ENCODE measurements at places on chromosomes 1 and 21. TPM values are rescaled to one million over a fixed set of nuclear protein-coding genes. Genes with fewer than 3 reads are reported as not detected.
A peak's percentile ranks its signal among the peaks of the same experiment; 100 is the strongest.

- no peak for DNase-seq
Observed at GRCh38 chr1:208081972-208082371, 162.2 kb downstream of the PLXNA2 start.

DNA sequence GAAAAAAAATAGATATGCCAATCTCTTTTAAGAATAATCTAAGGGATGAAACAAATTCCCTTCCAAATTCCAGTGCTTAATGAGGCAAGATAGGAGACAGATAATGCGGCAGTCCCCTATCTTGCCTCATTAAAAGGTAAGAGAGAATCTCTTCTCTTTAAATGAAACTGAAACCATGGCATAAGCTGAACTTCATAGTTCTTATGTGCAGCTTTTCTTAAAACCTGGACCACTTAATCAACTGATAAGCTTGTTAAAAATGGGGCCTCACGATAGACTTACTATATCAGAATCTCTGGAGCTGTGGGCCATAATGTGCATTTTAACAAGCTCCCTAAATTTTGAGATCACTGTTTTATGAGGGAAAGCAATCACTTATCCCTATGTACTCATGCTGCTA lies 79.2 kb downstream of the NIBAN1 start:
- DNase-seq, result no peak

GRCh38 chr1:6244401-6245049 lies 546 bp downstream of the HES3 start:
- no peak for DNase-seq

DNA sequence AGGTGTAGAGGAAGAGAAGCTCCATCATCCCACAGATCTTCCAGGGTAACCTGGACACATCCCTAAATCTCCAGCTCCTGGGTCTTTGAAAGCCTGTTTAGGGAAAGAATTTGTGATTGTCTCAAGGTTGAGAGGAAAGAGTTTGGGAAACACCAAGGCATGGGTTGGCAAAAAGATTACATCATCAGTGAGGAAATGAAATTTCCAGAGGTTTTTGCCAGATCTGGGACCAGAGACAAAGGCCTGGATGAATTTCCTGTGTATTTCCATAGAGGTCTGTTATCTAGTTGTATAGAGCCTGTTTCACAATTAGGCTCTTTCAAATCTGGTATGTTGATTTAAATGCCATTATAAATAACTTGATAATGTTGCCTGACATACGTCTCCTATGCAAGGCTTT lies 82.3 kb downstream of the GPR89B start:
- no peak for DNase-seq

DNA sequence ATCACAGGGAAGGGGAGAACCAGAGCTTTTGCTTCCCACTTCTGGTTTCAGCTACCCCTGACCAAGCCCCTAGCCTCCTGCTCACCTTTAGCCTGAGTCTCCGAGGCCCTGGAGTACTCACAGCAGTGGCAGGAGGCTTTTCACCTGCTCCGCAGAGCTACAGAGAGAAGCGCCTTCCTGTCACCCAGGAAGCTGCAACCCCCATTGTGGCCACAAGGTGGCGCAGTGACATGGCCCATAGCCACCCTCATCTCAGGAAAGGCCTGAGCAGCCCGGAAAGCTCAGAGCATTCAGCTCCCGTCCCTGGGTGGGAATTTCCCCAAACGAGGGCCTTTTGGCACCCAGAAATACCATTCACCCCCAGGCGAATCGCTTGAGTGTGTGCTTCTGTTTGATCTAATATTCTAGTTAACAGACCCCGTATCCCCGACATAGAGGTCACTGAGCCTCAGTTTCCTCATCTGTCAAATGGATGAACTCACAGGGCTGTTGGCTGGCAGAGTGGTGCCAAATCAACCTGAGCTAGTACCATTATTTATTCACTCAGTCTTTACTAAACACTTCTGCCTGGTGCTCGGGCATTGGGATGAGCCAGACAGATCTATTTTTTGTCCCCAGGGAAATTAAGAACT lies 25.3 kb downstream of the A3GALT2 start:
- DNase-seq, result peak; percentile 91

GRCh38 chr1:19662313-19662712 lies 2.4 kb upstream of the HTR6 start:
- DNase-seq, result no peak

DNA sequence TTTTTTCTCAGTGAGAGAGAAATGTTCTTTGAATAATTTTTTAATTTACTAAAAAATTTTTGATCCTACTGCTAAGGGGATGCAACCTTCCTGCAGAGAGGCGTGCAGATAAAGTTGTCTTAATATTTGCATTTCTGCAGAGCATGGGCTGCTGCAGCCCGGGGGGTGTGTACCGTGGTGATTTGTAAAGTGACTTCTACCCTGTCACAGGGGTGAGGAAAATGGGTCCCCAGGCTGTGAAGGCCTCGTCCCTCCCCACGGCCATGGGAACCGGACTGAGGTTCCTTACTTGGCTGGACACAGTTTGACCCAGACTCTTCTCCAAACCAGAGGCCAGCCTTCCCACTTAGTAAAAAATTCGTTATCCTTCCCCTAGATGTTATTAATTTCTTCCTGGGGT lies 9.5 kb upstream of the C1orf174 start:
- no peak for DNase-seq

DNA sequence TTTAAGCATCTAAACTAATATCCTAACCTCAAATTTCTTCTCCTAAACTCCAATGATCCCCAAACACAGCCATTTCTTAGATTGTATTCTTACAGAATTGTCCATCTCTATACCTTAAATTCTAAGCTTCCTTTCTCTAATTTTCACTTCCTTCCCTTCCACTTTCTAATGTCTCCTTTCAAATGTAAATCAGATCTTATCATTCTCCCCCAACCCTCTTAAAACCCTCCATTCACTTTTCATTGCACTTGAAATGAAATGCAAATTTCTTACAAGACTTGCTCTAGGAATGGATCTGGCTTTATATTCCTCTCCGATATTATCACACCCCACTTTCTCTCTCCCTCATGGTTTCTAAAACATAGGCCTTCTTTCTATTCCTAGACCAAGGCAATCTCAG lies 534.6 kb downstream of the LMO4 start:
- DNase-seq, result no peak

DNA sequence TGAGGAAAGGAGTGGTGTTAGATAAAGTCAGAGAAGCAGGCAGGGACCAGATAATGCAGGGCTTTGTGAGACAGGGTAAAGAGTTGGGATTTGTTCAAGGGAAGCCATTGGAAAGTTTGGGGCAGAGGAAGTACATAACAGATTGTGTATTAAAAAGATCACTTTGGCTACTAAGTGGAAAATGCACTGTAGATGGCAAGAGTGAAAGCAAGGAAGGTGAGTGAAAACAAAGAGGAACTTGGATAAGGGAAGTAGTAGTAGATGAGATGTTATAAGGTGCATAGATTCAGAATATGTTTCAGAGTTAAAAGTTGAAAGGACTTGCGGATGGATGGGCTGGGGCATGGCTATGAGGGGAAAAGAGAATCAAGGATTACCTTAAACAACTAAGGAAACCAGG lies 17.4 kb downstream of the MRPL39 start:
- DNase-seq, result no peak

DNA sequence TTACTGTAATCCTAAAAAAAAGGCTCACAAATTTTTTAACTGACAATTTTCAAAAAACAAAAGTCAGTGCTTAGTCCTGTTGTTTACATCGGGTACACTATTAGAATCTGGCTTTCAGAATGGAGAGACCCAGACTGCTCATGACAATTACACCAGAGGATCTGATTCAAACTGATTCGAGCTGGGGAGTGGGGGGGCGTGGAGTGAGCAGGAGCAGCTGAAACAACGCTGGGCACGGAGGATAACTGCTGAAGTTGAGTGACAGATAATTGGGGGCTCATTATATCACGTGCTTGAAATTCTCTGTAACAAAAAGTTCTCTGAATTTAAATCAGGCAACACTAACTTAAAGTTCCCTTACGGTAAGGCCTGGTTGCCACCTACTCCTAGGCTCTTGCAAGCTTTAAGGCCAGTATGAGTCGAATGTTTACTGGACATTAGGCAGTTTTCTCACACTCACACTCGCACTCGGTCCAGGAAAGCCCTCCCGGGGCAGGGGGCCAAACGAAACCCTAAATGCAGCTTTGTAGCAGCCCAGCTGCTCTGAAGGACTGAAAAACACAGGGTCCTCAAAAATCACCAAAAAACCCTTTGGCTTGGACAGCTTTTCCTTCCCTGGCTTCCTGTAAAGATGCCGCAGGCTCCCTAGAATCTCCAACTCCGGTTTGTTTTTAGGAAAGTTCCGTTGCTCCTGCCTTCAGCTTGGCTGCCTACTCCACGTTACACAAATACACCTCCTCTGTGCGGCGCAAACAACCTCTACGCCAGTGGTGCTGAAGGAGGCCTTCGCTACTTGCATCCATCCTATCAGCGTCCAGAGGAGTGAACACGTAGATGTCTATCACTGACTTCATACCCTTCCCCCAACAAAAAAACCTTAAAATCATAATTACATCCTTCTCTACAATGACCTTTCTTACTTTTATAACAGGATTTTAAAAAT lies 42.9 kb downstream of the CAPZB start:
- no peak for DNase-seq

DNA sequence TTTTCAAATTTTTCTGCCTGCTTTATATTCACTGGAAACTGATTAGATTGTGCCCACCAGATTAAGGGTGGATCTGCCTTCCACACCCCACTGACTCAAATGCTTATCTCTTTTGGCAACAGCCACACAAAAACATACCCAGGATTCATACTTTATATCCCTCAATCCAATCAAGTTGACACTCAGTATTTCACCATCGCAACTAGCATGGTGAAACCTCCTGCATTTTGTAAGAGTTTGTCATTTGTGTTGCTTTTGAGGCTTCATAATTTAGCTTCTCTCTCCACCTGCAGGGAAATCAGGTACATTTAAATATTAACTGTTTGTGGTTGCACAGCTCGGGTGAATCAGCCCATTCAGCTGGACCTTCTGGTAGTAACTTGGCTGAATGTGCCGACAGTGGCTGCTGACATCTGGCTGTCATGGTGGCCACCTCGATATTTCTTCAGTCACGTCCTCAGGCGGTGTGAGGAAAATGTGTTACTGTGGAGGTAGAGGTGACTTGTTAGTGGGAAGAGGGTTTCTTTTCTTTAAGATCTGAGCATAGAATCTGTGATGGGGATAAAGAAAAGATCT lies 224.0 kb downstream of the PTBP2 start:
- no peak for DNase-seq

DNA sequence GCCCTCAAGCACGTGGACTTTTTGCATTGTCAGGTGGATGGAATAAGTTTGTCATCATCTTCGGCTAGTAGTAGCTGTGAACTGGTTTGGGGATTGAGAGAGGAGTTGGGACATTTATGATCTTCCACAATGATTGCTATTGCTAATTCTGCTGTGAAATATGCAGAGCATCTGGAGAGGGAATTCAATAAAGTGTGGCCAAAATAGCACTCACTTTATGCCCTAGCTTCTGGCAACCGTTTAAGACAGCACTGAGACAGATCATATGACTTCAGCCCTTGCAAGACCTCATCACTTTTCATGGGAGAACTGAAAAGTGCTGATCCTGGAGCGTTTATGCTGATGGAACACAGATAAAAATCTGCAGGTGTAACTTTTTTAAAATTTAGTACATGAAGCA lies 360.8 kb downstream of the GPATCH2 start:
- DNase-seq, result no peak

GRCh38 chr1:19596065-19596713 lies 47.9 kb upstream of the NBL1 start:
- DNase-seq, result peak; percentile 32

DNA sequence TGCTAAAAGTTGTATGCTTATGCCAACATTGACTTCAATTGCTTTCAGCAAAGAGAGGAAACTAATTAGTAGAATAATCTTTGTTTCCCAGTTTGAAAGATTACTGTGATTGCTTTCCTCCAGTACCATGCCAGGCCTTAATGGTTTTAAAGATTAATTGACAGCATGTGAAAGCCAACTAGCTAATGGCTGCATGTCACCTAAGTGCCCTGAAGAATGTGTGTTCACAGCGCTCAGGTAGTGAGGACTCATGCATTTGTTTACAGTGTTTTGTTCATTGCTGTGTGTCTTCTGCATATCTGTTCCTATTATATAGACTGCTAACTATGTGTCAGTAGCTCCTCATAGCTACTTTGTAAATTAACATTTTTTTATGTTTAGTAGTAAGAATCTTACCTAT lies 335.6 kb downstream of the LRRIQ3 start:
- DNase-seq, result no peak

- peak; percentile 56 for DNase-seq
Observed at GRCh38 chr1:183227422-183228346, 41.6 kb downstream of the LAMC2 start.

DNA sequence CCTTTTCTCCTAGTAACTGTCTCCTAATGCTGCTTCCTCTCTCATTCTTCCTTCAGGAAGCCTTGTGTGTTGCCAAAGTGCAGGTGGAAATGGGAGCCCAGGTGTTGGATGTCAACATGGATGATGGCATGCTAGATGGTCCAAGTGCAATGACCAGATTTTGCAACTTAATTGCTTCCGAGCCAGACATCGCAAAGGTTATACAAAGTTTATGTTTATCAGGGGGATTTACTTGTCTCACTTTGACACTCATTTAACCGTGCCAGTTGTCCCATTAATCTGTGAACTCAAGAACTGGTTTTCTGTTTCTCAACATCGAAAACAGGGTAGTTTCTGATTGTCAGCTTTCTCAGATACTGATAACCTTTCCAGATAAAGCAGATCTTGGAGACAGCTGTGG lies 40.4 kb downstream of the MTR start:
- no peak for DNase-seq

- no peak for DNase-seq
Observed at GRCh38 chr1:183817576-183818288, 12.8 kb downstream of the RGL1 start.

The CFAP74 gene
- total RNA-seq, result not detected

The KLHDC9 gene
- 8.7 TPM for total RNA-seq

The CCDC17 gene
- 10.5 TPM for total RNA-seq

The COL16A1 gene
- 135 TPM for total RNA-seq

The CD101 gene
- total RNA-seq, result 2.3 TPM

The CLDN17 gene
- total RNA-seq, result not detected

The SPRR2E gene
- not detected for total RNA-seq

The IFI16 gene
- total RNA-seq, result 36.5 TPM

The ATP1A4 gene
- 0.20 TPM for total RNA-seq

The KIF26B gene
- not detected for total RNA-seq

The TMEM200B gene
- total RNA-seq, result 3.4 TPM

The FAM72D gene
- not detected for total RNA-seq

The GCSAML gene
- 0.20 TPM for total RNA-seq

All from transverse colon (tissue), 4 donors.